ENCODE measurements at places on chromosomes 5 and 9.

- no peak for DNase-seq
These were observed 87.2 kb upstream of the DMRT1 start for GRCh38 chr9:754150-754931.

- no peak for DNase-seq
These were observed 606.3 kb upstream of the ITGA1 start for GRCh38 chr5:52181403-52181802.

DNA sequence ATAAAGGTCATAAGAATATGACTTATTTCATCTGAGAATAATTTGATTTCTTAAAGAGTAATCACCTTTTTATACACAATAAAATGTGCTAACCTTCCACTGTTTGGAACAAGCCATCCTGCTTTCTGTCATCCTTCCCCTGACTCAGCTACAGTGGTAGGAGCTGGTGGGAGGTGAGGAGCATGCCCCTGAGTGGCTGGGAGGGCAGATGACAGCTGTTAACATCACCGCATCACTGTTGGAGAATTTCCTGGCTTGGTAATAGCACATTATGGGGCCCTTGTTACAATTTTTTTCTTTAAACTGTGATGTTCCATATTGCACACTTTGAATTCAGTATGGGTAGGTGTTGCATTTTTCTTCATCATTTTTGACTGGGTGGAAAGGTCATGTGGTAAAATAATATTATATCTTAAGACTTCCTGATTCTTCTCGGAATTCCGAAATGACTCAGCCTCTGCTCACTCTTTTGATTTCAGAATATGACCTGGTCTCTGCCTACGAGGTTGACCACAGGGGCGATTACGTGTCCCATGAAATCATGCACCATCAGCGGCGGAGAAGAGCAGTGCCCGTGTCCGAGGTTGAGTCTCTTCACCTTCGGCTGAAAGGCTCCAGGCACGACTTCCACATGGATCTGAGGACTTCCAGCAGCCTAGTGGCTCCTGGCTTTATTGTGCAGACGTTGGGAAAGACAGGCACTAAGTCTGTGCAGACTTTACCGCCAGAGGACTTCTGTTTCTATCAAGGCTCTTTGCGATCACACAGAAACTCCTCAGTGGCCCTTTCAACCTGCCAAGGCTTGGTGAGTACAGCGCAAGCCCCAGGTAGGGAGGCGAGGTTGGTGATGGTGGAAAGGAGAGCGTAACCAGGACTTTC lies 5.8 kb downstream of the ADAMTS16 start:
- DNase-seq, result no peak

DNA sequence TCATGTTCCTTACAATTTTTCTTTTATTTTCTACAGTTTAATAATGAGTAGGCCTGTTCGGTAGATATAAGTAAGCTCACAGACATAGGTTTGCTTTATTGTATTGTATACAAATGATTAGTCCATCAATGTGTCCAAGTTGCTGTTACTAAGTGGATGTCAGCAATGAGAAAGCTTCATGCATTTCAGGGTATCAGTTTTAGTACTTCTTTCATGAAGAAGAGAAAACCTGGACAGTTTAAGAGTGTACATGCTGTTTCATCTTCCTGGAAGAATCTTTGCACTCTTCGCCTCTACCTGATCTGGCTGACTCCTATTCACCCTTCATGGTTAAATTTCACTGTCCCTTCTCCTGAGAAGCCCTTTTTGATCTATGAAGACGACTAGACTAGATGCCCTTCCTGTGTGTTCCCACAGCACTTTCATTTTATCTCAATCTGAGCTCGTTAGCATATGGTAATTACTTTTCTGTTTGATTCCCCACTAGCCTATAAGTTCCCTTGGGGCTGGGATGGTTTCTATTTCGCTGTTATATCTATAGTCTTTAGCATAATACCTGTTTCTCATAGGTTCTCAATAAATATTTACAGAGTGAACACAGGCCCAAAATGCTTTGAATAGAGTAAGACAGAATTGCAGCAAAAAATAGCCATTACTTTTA lies 70.7 kb downstream of the CETN3 start:
- no peak for DNase-seq

DNA sequence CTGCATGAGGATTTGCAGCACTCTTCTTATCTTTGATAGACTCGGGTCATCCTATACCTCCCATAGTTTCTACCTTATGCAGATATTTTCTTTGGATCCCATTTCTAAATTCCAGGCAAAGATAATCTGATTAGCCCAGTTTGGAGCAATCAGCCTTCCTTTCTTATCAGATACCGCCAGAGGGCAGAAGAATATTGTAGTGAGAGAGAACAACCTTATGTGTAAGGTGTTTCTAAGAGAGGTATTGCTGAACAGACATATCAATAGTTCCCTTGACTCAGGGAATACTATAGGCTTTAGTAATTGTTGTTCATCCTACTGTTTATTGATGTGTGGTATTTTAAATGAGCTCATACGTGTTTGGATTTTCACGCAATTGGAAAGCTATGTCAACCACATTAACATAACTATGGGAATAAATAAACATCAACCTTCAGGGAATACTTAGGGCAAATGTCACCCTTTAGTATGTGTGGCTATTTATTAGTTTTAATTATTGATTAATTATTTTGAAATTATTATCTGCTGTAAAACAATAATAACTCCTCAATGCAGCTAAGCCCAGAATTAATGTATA lies 1435.2 kb upstream of the CDH9 start:
- DNase-seq, result no peak

- DNase-seq, result no peak
These were observed 282.7 kb upstream of the POU5F2 start for GRCh38 chr5:94024101-94024500.

- no peak for DNase-seq
These were observed 366 bp downstream of the EPB41L4A start for GRCh38 chr5:112418659-112419163.

DNA sequence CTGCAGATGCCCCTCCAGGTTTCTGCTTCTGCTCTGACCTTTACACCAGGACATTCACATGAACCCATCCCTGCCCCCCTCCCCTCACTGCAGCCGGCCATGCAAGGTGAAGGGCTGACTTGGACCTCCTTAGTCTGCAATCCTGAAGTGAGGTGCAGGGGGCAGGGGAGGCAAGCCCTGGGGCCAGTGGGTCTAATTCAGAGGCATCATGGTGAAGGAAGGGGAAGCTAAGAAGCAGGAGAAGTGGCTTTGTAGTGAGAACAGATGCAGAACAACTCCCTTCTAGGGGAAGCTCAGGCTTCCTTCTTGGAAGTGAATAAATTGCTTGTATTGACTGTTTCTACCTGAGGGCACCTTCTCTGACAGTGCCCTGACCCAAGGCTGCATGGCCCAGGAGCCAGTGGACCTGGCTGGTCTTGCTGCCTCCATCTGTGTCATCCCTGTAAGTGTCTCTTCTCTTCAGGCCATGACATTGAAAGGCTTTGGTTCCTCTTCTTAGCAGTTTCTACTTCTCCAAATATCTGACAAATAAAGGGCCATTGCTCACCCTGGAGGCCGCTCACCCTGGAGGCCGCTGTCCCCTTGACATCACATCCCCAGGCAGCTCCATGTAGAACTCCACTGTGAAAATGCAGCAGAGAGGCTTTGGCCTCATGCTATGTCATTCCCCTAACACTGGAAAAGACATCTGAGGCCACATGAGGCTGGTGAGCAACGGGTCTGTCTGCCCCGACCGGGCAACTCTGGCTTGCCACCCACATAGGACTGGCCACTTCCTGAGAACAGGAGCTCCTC lies 55.3 kb downstream of the GADD45G start:
- DNase-seq, result no peak

DNA sequence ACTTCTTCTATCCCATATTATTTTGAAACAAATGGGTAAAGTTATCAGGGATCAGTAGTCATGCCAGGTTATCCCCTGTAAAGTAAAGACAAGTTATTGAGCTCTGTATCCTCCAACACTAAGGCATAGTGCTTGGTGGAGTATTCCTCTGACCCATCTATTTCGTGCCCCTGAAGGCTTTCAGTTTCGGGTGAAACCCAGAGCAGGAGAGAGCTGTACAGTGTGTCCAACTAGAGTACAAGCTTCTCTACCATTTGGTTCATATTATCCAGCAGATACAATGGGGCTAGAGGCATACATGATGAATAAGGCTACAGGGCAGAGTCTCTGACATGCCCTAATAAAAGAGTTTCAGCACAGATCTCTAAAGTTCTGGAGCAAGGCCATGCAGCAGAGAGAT lies 3.2 kb upstream of the SLC22A4 start:
- no peak for DNase-seq

- DNase-seq, result no peak
These were observed 6.4 kb downstream of the GABBR2 start for GRCh38 chr9:98702340-98702739.

- DNase-seq, result no peak
These were observed 974.2 kb upstream of the C9orf72 start for GRCh38 chr9:28547527-28547926.

DNA sequence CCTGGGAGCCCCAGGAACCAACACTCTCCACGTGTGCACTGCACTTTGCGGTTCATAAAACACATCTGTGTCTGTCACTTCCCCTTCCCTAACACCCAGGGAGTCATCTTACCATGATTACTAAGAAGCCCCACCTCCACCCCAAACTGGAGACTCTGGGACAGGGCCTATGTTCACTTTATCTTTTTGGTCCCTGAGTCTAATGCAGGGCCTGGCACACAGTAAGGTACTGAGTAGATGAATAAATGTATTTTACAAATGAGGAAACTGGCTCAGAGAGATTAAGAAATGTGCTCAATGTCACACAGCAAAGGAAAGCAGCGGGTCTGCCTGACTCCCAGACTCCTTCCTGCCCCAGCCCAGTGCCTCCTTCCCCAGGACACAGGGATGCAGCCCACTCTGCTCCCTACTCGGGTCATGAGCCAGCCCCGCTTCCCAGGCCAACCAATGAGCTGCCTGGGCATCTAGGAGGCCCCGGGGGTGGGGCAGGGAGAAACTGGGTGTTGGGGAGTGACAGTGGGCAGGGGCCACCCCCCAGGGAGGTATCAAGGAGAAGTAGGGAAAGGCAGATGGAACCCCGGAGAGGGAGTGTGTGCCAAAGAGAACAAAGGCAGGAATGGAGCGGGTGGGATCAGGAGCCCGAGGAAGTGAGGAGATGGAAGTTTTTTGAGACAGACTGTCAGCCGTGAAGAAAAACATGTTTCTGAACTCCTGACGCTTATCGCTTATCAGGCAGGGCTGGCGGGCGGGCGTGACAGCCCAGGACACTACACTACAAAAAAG lies 30.5 kb downstream of the SHB start:
- DNase-seq, result no peak

DNA sequence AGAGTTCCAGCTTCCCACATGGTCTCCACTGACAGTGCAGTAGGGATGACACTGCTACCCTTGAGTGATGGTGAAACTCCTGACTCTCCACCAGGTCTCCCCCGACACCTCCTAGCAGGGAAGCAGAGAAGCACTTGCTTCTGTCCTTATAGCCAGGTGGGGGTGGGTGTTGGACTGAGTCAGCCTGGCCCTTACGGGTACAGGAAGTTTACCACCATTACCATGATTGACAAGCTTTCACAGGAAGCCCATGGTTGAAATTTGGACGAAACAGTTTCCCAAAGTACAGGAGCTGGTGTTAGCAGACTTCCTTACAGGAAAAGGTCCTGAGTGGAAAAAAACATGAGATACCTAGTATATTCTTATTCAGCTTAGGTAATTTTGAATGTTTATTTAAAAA lies 3.1 kb upstream of the FBXL7 start:
- DNase-seq, result no peak

GRCh38 chr5:172953776-172954675 lies 5.2 kb upstream of the RPL26L1 start:
- no peak for DNase-seq

- DNase-seq, result no peak
These were observed 407.7 kb downstream of the SPOCK1 start for GRCh38 chr5:137091472-137091871.
